ENCODE measurements at places on chromosomes 5 and 9.

- DNase-seq, result peak; percentile 91
Measured at GRCh38 chr9:22237497-22238363, 208.9 kb upstream of the DMRTA1 start.

GRCh38 chr5:10528056-10528816, 35.6 kb upstream of the ANKRD33B start:
- DNase-seq, result peak; percentile 86

DNA sequence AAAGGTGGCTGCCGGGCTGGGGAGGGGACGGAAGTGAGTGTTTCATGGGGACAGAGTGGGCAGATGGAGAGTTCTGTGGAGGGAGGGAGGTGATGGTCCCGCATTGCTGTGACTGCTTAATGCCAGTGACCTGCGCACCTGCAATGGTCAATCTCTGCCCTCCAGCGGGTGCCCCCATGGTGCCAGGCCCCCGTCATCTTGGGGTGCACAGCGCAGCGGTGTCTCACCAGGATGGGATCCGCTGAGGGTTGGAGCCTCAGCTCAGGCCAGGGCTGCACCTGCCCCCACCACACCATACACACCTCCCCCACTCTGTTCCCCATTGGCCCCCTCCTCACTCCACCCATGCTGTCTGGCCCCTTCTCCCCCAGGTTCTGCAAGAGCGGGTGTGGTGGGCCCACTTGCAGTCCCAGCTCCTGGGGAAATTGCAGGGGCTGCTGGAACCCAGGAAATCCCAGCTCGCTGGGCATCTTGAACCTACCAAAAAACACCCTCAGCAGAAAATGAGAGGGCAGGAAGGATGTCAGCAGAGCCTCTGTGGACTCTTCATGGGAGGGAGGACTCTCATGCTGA, 12.1 kb upstream of the CAMSAP1 start:
- DNase-seq, result no peak

DNA sequence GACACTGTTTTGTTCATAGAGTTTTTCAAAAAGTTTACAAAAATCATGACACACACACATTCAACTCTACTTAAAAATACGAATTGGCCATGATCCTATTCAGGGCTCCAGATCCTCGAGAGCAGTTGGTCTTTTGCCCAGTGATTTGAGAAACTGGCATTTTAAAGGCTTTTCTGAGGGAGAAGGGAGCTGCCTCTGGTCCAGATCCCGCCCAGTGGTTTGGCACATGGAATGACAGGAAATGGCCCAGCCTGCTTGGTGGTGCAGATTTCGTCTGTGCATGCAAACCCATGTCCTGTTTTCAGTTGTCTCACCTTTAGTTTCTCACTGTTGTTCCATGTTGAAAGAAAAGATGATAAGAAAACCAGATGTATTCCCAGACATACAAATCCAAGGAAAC, 3.6 kb downstream of the CAMK4 start:
- DNase-seq, result peak; percentile 41

DNA sequence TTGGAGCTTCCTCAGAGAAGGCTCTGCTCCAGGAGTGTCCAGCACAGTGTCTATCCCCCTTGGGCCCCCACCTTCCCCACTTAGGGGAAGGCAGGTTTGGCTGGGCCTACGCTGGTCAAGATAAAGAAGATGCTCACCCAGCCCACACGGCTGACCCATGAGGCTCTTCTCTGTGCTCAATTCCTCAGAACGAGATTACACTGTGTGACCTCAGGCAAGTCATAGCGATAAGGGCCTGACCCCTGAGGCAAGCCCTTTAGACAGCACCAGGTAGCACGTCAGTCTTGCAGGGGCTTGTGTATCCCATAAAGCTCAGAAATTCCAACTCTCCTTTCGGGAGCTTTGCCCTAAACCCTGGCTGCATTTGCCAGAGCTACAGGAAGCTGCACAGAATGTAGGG, 32.6 kb downstream of the CORO2A start:
- no peak for DNase-seq

DNA sequence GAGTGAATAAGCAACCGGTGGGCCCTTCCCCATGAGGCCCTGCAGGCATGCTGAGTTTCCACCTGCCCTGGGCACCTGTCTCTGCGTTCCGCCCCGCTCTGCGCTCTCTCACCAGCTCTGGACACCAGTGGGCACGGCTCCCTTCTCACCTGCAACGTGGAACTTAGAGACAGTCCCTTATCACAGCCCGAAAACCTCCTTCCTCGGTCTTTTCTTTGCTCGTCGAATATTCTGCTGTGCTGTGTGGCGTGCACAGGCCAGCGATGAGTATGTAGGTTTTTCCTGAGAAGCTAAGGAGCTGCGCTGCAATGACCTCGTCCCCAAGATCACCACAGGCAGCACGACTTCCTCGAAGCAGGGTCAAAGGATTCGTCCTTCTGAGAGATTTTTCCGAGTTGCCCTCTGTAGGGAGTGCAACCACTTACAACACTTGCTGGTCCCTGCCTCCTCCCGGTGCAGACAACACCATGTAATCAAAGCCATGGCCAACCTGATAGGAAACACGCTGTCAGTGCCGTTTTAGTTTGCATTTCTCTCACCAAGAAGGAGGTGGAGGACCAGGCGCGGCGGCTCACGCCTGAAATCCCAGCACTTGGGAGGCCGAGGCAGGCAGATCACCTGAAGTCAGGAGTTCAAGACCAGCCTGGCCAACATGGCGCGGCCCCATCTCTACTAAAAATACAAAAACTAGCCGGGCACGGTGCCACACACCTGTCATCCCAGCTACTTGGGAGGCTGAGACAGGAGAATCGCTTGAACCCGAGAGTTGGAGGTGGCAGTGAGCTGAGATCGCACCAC, 27.2 kb upstream of the NOTCH1 start:
- no peak for DNase-seq

DNA sequence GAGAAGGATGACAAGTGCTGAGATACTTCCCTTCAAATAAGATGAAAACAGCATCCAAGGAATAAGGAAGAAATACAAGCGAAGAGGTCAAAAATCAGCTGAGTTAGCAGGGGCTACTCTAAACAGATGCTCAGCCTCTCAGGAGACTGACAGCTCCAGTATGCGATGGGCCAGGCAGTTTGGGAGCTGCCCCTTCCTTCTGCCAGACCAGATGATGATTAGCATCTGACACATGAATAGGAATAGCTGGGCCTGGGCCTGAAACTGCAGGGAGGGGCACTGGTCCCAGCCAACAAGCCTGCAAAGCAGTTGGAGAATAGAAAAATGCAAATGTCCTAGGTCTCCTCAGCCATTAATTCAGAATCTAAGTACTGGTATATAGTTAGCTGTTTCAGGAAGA, 13.1 kb upstream of the MAP3K1 start:
- no peak for DNase-seq

- DNase-seq, result peak; percentile 14
Measured at GRCh38 chr9:101705135-101705661, 33.2 kb downstream of the GRIN3A start.

GRCh38 chr5:64513492-64513891, 7.7 kb downstream of the RGS7BP start:
- DNase-seq, result no peak

DNA sequence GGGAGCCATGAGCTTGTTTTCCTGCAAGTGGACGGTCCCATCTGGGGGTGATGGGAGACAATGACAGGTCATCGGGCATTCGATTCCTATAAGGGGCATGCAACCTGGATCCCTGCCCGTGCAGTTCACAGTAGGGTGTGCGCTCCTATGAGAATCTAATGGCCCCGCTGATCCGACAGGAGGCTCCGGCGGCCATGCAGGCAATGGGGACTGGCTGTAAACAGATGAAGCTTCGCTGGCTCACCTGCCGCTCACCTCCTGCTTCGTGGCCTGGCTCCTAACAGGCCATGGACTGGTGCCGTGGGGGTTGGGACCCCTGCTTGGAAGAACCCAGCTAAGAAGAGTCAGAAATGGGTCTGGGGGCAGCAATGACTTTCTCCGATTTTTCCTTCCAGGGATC, 21.0 kb downstream of the PAEP start:
- no peak for DNase-seq

DNA sequence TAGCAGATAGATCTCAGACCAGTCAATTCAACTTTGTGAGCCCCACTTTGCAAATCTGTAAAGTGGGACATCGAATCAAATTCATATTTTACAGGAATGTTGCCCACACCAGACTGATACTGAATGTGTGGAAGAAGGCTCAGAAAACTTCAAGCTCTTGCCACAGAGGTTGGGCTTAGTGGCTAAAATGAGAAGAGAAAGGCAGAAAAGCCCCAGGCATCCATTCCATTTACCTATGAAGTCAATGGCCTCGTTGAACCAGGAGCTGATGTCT, 1.7 kb downstream of the DUSP1 start:
- no peak for DNase-seq

GRCh38 chr9:15935661-15936305, 382.9 kb downstream of the CCDC171 start:
- DNase-seq, result peak; percentile 79

DNA sequence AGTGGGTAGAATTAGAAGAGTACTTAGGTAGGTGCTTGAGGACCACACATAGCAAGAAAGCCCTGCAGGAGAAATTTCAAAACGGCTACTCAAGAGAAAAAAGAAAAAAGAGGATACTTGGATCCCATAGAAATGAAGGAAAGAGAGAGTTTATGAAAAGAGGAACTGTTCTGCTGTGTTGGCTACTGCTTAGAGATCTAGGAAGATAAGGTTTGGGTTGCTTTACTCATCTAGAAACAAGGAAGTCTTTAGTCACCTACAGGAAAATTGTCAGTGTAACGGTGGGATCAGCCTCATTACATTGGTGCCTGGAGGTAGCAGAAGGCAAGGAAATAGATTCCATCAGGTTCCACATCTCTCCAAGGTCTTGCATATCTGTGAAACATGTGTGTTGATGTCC, 14.8 kb upstream of the C5orf46 start:
- DNase-seq, result no peak

DNA sequence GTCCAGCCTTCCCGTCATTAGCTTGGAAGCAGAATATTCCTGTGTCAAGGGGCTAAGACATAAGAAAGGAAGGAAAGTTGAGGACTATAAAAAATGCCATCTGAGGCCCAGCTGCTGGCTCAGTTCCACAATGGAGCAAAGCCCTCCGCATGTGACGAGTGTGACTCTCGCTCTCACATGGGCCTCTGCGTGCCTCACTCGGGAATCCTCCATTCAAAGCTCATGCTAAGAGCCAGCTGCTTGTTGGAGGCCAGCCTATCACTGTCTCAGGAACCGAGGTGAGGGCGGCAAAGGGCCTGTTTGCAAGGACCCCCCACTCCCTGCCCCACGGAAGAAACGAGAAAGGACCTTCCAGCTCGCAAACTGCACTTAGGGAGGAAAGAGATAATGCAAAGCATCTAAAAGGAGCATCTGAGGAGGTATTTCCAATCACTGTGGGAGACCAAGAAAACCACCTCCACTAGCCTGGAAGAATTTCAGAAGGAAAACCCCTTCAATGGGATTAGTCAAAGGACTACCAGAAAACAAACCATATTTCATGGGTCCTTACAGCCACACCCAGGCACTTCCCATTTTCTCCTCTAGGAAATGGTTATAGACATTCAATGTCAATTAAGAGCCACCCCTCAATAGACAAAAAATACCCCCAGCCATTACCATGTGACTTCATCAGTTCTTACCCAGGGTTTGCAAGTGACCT, 95.3 kb downstream of the PRRT1B start:
- DNase-seq, result peak; percentile 52

GRCh38 chr5:169494383-169494935, 89.1 kb upstream of the SPDL1 start:
- DNase-seq, result peak; percentile 35

DNA sequence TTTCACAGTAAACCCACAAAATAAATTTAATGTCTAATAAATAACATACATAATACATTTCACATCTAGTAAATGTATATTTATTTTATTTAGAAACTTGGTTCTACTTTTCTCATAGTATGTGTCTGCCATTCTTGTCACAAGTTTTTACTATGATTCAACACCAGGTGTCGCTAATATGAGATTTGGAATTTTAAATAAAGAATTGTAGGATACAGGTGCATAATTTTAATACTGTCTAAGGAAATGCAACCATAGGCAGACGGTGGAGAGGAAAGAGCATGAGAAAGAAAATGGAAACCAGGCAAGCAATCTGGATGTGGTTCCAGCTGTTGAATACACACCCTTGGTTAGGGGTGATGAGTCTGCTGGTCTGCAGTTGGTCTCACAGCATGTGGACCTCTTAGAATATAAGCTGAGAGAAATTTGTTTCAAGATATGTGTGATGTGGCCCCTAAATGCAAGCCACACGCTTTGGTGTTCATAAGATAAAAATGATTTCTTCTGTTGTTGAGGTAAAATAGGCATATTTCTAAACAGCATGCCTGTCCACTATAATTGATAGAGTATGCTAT, 114.7 kb upstream of the TXNDC8 start:
- DNase-seq, result no peak
